ENCODE measurements at places on chromosomes 4 and X.

- no peak for DNase-seq
These were observed 359.8 kb downstream of the DMD start for GRCh38 chrX:32851556-32851955.

DNA sequence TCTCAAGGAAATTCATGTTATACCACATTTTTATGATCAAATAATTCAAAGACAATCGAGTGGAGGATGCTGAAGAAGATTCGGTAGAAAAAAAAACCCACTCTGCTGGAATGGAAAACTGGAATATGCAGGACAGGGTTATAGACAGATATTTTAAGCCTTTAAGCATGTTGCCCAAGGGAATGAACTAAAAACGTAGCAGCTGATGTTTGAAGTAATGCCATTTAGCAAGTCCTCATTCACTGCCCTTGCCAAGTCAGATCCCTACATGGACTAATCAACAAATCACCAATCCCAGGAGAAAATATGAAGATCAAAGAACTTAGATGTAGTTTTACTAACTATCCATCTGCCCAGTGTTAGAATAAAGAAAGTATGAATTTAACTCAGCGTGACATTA lies 75.6 kb upstream of the ETNPPL start:
- DNase-seq = no peak

DNA sequence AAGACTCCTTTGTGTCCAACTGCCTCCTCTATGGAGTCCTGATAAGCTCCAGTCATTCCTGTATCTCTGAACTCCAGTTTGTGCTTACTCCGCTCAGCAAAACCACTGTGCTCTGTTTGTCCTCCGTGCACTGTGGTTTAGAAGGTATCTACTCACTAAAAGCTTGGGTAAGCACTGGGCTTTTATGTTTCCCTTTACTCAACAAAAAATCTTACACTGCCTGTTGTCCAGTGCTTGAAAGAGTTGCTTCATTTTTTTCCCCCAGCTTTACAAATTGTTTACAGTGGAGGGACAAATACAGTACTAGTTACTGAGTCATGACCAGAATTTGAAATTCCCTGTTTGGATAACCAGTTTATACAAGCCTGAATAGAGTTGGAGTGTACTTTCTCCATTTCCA lies 545.3 kb upstream of the FAT1 start:
- DNase-seq = no peak

DNA sequence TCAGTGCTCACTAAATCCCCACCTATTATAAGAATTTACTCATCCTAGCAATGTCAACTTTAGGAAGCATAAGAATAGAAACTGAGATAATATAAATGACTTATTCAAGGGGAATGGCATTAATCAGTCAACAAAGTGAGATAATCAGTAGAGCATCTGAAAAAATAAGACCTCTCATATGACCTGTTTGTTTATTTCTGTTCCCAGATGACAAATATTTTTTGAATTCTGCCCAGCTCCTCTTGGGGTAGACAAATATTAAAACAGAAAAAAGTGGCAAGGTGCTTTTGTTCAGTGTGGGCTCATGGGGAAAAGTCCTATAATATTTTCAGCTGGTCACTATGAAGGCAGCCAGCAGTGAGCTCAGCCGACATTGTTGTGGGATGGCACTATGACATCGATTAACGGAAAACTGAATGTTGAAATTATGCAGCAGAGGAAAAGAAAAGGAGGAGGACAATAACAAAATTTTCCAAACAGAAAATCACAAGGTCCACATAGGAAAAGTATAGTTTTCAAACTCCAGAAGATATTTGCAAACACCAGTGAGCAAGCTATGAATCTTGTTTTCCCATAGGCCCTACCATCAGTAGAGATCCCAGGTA lies 109.6 kb downstream of the ANXA3 start:
- DNase-seq = no peak

DNA sequence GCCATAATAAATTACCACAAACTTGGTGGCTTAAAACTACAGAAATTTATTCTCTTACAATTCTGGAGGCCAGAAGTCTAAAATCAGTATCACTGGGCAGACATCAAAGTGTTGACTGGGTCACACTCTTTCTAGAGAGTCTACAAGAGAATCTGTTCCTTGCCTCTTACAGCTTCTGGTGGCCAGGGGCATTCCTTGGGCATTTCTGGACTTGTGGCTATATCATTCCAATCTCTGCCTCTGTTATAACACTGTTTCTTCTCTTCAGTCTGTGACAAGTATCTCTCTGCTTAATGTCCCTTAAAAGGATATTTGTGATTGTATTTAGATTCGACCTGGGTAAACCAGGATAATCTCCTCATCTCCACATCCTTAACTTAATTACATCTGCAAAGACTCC lies 207.3 kb upstream of the DCAF8L1 start:
- DNase-seq = no peak

- no peak for DNase-seq
These were observed 247.2 kb downstream of the PALLD start for GRCh38 chr4:168744021-168744420.

DNA sequence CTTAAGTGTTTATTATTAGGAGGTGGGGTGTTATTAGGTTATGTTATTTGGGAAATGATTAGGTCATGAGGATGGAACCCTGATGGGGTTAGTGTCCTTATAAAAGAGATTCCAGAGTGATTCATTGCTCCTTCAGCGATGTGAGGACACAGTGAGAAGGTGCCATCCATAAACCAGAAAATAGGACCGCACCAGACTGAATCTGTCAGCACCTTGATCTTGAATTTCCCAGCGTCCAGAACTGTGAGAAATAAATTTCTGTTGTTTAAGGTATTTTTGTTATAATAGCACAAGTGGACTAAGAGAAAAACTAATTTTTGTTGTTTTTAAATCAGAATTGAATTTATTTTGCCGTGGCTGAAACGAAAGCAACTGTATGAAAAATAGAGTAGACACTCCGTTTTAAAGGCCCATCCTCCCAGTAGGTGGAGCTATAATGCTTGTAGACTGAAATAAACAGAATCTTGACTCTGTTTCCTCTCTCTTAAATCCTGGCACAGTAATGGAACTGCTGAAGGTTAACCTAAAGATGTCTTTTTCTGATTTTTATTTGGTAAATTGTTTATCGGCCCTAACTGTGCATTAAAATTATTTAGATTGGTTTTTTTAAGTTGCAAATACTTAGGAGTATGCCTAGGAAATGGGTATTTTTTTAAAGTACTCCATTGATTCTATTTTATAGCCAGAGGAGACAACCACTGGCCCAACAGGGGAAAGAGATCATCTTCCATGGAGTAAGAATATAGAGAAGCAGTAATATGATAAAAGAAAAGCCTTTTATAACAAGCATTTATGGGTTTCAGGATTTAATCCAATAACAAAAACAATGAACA lies 133.2 kb upstream of the ADAMTS3 start:
- no peak for DNase-seq

DNA sequence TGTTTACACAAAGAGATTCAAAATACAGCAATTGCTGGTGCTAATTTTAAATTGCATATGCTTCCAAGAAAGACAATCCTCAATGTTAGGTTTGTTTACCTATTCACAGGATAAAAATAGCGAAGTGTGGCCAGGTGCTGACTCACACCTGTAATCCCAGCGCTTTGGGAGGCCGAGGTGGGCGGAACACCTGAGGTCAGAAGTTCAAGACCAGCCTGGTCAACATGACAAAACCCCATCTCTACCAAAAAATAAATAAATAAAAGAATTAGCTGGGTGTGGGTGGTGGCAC lies 77.7 kb downstream of the OPHN1 start:
- DNase-seq = no peak

DNA sequence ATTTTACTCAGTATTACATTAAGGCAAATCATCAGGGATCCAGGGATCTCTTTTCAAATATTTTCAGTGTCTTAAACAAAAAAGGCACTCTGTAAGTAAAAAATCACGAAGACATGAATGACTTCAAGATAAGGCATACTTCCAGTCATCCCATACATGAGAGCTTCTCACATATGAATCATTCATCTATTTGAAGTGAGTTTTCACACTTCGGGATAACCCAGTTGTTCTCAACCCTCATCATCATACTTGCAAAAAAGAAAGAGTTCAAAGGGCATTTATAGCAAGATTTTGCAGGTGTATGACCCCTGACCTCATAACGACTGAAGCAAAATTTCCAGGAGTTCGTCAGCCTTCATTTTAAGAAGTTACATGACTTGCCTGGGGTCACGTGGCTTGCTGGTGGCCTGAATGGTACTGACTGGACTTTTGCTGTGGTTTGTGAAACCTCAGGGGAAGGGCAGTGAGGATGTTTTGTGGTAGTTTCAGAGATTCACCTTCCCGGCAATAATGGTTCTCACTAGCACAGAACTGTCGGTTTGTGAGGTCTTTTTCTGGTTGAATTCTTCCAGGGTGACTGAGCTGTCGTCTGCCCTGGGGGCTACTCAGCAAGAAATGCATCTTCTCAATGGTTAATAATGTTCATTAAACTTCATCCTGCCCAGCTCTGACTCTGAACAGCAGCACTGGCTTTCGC lies 115.8 kb upstream of the SHISA3 start:
- no peak for DNase-seq

DNA sequence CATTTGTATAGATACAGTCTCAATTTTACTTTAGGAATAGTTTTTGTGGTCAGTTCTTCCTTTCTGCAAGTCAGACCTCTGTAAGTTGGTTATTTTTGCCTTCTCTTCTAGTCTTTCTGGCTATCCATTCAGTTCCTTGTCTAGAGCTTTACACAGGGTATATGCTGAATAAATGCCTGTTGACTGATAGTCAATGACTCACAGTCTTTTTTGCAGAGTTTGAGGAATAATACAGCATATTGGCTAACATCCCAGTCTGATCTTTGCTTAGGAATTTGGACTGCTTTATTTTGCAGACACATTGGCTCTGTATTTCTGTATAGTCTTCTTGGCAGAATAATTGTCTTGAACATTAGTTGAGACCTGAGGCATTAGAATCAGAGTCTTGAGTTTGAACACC lies 132.4 kb downstream of the MAGEC1 start:
- no peak for DNase-seq

- no peak for DNase-seq
These were observed 9.5 kb upstream of the SMS start for GRCh38 chrX:21930986-21931385.

- peak; percentile 67 for DNase-seq
These were observed 828 bp downstream of the MCUB start for GRCh38 chr4:109560687-109561461.

DNA sequence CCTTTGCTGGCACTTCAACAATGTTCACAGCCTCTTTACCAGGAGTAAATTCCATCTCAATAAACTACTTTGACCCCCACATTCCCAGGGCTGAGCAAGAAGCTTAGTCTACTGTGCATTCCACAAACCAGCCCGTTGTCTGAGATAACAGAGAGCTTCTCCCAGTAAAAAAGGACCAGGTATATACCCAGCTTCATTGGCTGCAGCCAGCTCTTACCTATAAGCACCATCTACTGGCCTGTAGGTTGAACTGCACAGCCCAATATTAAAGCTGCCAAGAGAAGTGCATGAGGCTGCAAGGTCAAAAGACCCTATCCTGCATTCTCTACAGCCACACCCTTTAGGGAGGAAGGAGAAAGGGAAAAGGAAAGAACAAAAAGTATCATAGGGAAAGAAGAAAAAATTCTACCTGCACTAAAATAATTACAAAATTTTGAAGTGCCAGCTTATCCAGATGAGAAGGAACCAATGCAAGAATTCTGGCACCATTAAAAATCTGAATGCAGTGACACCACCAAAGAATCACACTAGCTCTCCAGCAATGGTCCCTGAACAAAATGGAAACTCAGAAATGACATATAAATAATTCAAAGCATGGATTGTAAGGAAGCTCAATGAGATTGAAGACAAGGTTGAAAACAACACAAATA lies 45.7 kb upstream of the INTU start:
- no peak for DNase-seq

GRCh38 chr4:77126809-77127208 lies 30.2 kb upstream of the CCNG2 start:
- no peak for DNase-seq

GRCh38 chrX:118026631-118027030 lies 90.0 kb downstream of the KLHL13 start:
- DNase-seq = no peak

DNA sequence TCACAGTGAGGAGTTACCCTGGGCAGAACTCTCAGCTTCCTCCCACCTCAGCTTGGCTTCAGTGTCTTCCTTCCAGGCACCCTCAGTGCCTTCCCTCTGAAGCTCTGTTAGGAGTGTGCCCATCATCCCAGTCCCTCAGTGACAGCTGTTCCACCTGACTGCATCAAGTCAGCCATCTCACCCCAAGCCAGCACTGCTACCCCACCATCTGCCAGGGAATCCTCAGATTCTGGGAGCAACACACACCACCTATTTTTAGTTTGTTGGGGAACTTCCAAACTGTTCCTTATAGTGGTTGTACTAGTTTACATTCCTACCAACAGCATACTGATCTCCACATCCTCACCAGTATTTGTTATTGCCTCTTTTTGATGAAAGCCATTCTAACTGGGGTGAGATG lies 182.9 kb downstream of the RELL1 start:
- DNase-seq = no peak

- no peak for DNase-seq
These were observed 12.1 kb downstream of the BMP2K start for GRCh38 chr4:78788007-78788889.

DNA sequence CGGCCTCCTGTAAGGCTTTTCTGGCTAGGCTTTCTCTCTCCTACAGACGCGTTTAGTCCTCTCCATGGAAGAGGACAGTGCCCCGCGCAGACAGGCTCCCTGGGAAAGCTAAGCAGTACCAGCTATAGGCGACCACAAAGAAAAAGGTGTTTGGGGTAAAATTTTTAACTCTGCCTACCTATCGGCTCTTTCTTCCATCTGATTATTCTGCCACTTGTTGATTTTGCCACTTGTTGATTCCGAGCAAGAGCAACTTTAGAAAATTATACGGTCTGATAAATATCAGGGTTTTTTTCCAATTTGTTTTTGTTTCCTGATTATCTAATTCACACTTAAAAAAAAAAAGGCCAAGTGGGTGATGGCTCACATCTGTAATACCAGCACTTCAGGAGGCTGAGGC lies 1600.5 kb upstream of the TENM3 start:
- DNase-seq = no peak

GRCh38 chr4:1958276-1959103 lies 50.3 kb downstream of the NELFA start:
- DNase-seq = no peak

DNA sequence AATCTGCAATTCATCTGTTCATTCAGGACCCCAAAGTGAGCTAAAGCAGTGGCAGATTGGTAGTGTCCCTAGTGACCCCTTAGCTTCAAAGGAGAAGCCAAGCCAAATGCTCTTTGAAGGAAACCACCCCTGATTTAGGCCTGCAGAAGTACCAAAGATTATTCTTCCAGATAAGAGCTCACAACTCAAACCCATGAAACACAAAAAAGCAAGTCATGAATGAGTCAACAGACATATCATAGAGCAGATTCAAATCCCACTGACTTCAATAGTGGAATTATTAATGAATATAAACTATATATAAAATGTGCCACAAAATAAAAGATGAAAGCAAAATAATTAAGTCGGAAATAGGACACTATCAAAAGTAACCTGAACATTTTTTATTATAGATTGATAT lies 197.6 kb downstream of the SCFD2 start:
- DNase-seq = no peak

Measured in activated CD4-positive, alpha-beta T cell treated with anti-CD3 and anti-CD28 coated beads, Interleukin-2, amount 50 U/mL, for 48 hours (primary cell).